ENCODE measurements at places on chromosomes 16 and 17.

DNA sequence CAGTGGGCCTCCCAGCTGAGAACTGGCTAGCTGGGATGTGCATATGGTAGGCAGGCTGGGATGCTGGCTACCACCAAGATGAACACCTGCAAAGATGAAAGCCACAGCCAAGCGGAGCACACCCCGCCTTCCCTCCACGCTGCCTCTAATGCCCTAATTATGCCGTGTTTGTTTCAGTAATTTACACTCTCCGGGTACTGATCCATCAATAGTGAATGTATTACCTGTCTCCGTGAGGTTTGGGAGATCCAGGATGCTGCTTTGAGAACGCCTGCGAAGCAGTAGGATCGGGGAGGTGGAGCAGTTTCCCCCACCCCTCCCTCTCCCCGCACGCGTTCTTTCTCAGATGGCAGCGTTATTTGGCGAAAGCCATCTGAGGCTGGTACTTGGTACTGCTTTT, 28.9 kb upstream of the GSE1 start:
- no peak for DNase-seq

GRCh38 chr16:11309895-11310633, 28.9 kb upstream of the PRM1 start:
- DNase-seq, result no peak

DNA sequence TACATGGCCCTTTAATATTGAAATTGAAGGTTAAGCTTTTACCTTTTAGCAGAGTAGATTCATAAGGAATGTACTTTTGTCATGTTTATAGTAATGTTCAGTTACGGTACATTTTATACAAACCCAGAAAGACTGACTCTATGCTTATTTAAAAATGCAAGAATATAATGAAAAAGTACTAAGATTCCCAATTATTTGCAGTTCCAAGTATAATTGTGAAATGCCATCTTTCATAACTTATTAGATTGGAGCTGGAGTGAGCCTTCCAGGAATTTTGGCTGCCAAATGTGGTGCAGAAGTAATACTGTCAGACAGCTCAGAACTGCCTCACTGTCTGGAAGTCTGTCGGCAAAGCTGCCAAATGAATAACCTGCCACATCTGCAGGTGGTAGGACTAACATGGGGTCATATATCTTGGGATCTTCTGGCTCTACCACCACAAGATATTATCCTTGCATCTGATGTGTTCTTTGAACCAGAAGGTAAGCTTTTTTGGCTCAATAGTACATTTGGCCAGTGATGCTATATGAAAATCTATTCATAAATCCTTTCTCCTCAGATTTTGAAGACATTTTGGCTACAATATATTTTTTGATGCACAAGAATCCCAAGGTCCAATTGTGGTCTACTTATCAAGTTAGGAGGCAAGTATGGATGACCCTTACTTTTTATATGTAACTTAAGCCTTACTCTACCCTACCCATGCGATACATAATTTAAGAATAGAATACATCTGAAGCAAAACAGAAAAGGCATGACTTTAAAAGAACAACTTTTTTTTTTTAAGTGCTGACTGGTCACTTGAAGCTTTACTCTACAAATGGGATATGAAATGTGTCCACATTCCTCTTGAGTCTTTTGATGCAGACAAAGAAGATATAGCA, 4.2 kb downstream of the SRSF2 start:
- DNase-seq, result no peak

GRCh38 chr17:28478712-28479615, 5.5 kb downstream of the SLC13A2 start:
- no peak for DNase-seq

- no peak for DNase-seq
These were observed 601.4 kb upstream of the CA10 start for GRCh38 chr17:52759864-52760263.

DNA sequence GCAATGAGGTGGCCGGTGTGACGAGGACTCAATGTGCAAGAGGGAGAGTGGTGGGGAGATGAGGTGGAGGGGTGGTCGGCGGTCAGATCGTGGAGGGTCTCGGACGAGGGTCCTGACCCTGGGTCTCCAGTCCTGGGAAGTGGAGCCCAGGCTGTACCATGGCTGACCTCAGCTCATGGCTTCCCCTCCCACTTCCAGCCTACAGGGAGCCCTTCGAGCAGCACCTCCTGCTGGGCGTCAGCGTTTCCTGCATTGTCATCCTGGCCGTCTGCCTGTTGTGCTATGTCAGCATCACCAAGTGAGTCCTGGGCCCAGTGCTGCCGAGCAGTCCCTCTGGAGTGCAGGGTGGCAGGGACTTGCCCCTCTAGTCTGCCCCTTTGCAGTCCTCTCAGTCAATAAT, 41.8 kb downstream of the IL4R start:
- DNase-seq, result no peak

- DNase-seq, result no peak
These were observed 231.2 kb downstream of the SEC14L1 start for GRCh38 chr17:77371888-77372443.

DNA sequence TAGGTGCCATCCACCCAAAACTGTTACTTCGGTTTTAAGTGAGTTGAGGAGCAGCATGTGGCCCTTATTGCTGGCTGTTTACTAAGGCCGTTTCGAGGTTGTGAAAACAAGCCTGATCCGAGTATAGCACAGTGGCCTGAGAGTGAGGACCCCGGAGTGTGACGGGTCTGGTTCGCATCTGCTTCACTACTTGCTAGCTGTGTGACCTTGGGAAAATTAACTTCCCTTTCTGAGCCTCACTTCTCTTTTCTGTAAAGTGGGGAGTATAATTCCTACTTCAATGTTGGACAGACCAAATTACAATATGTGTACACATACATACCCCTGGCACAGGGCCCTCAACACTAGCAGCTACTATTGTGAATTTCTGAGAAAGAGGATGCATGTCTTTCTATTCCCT, 11.7 kb upstream of the HEATR6 start:
- DNase-seq, result no peak

GRCh38 chr17:74981979-74982662, 5.3 kb upstream of the CDR2L start:
- no peak for DNase-seq
